ENCODE measurements at places on chromosomes 3 and 15.

GRCh38 chr3:196689941-196690660, 21.9 kb downstream of the CEP19 start:
- no peak for DNase-seq

DNA sequence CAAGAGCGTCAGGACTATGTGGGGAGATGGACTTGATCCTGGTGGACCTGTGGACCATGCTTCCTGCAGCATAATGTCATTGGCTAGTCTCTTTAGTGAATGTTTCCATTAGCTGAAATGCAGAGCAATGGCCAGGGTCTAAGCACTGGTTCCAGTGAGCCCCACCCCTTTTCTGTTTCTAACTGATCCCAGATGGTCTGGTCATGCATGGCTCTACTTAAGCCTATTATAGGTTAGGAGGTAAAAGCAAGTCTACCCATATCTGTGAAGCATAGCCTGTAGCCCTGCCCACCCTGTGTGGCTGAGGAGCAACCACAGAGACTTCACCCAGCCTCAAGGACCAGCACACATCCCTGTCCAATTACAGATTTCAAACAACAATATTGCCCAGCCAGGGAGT, 419.2 kb downstream of the ZNF385D start:
- DNase-seq: no peak

DNA sequence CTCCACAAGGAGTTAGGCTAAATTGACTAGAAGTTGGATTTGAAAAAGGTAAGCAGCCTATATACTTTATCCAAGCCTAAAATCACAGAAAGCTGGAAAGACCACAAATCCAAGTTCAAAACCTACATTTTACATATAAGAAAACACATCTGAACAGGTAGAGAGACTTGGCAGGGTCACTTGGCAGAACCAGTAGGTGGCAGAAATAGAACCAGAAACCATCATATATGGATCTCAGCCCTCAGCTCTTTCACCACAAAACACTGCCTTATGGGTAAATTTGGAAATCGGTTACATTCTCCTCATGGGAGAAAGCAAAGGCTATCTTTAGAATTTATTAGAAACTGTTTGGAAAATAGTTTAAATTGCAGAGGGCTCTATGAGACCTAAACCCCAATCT, 44.2 kb downstream of the MKRN2 start:
- no peak for DNase-seq

- no peak for DNase-seq
Measured at GRCh38 chr3:11076711-11077110, 77.6 kb upstream of the HRH1 start.

DNA sequence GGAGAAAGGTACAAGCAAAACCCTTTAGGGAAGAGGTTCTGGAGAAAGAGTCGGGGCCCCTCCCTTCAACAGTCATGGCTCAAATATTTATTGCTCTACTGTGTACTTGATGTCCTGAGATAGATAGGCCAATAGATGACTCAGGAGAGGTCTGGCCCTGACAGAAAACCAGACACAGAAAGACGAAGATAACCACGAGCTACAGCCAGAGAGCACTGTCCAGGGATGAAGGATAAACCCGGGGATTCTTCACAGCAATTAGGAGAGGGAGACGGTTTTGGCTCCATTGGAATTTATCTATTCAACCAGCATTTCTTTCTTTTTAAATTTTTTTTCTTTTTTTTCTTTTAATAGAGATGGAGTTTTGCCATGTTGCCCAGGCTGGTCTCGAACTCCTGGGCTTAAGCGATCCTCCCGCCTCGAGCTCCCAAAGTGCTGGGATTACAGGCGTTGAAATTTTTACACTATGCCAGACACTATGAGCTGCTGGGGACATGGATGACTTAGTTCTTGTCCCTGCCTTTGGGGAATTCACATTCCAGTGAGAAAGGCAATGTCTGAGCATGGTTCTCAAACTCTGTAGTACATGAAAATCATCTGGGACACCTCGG, 4.6 kb upstream of the CIDEC start:
- no peak for DNase-seq
